ENCODE measurements at places on chromosomes 13 and 19.

DNA sequence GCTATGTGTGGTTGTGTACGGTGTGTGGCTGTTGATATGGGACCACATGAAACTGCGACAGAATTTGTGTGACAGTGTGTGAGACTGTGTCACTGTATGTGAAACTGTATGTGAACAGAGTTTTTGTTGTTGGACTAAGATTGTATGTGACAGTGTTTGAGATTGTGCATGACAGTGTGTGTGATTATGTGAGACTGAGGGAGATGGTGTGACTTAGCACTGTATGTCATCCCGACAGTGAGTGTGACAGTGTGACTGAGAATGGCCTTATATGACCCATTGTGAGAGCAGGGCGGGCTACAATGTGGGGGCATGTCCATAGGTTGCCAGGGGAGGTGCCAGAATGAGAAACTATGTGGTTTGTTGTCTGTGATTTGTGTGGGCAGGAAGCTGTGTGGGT, 930 bp downstream of the ZNF583 start:
- no peak for DNase-seq

DNA sequence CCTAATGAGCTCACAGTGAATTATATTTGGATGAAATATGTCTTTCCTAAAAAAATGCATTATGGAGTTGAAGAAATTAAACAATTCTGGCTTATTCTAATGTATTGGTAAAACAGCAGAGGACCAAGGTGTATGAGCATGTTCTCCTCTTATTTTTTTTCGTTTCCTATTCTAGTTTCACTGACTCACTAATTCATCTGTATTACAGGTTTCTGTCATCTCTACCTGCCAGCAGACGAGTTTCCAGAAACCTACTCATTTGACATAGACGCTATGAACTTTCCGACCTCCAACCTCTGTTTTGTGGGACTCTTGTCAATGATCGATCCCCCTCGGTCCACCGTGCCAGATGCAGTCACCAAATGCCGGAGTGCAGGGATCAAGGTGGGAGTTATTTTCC, 20.3 kb downstream of the ATP12A start:
- no peak for DNase-seq

DNA sequence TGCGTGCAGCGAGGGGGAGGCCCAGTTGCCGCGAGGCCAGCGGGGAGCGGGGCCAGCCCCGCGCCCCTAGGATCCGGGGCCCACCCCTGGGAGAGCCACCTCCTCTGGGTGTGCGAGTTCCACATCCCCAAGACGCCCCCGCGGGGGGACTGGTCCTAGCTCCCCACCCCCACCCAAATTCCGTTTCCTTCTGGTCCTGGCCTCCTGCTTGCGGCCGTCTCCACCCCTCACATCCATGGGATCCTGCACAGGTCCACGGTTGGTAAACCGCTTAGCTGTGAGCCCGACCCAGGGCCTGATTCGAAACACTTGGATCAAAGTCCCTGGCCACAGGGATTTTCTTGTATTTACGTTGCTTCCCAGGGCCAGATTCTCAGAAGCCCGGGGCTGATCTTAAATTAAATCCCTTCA, 324 bp upstream of the FBXO17 start:
- no peak for DNase-seq

DNA sequence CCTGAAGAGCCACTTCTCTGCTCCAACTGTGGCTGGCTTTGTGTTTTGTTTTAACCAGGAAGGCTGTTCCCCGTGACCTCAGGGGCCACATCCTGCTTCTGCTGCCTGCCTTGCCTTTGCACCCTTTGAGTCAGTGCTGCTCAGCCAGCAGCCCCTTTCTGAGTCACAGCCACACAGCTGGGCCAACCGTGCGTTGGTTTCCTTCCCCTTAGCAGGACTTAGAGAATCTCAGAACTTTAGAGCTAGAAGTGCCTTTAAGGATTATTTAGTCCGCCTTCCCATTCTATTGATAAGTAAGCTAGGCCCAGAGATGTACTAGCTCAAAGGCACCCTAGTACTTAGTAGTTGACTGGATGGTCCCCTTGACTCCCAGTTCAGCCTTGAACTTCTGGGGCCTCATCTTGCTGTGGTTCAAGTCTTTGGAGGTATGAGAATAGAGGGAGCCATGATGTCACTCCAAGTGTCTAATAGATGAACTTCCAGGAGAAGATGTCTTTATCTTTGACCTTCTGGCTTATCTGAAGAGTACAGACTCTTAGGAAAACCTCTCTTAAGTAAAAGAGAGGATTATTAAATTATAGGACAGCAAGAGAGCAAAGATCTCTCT, 8.0 kb downstream of the RGCC start:
- no peak for DNase-seq

- no peak for DNase-seq
Observed at GRCh38 chr19:3627351-3627723, 747 bp upstream of the CACTIN start.

- DNase-seq, result no peak
Observed at GRCh38 chr19:31421856-31422255, 72.6 kb upstream of the TSHZ3 start.

GRCh38 chr13:75789451-75790197, 153.5 kb downstream of the LMO7 start:
- DNase-seq, result no peak

- no peak for DNase-seq
Observed at GRCh38 chr13:73687087-73687486, 447.1 kb downstream of the KLF12 start.

GRCh38 chr19:39405261-39405957, 1.2 kb upstream of the ZFP36 start:
- DNase-seq, result no peak

GRCh38 chr13:73898276-73898675, 235.9 kb downstream of the KLF12 start:
- DNase-seq, result no peak

DNA sequence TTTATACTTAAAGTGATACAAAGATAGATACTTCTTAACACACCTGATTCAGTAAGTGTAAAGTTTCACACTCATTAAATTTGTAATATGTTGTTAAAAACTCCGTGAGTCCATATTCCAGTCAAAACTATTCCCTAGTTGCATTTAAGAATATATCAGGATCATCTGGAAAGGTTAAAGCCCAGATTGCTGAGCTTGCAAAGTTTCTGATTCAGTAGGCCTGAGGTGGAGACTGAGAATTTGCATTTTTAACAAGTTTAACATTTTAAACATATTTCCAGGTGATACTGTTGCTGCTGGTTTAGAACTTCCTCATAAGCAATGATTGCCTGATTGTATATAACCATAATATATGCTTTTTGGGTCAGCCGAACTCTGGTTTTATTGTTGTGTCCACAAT, 1998.6 kb upstream of the PCDH20 start:
- DNase-seq, result no peak

DNA sequence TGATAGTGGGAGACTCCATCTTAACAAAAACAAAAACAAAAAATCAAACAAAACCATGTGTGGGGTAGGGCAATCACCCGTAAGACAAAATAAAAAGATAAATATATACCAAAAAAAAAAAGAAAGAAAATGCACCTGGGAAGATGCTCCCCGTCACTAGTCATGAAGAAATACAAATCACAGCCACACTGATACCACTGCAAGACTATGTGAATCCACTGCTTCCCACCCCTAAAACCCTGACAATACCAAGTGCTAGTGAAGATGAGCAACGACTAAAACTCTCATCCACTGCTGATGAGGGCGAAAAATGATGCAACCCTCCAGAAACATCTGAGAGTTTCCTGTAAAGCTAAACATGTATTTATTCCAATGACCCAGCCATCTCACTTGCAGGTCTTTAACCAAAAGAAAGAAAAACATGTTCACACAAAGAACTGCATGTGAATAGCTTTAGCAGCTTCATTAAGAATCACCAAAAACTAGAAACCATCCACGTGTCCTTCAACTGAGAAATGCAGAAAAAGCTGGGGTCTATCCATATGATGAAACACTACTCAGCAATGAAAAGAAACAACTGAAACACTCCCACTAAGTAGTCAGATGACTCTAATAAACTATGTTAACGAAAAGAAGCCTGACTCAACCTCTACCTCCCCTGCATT, 31.7 kb downstream of the BRD4 start:
- DNase-seq, result no peak

DNA sequence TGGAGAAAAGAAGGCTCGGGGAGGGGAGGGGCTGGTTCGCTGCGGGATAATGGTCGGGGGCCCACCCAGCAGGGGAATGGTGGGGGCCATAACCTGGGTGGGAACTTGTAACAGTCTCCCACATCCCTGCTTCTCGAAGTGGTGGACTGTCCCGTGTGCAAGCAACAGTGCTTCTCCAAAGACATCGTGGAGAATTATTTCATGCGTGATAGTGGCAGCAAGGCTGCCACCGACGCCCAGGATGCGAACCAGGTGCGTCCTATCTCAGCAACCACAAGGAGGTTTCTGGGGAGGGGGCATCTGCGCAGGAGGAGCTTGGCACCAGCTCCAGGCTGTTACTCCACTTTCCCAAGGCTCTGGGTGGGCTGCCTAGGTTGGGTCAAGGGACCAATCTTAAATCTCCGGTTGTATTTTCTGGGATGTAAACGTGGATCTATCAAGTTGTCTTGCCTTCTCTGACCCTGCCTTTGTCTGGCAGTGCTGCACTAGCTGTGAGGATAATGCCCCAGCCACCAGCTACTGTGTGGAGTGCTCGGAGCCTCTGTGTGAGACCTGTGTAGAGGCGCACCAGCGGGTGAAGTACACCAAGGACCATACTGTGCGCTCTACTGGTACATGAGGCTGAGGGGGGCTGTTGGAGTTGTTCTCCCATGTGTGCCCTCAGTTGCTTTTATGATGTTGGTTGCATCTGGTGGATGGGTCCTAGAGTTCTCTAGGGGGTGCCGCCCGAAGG, 1.6 kb downstream of the TRIM28 start:
- no peak for DNase-seq
